ENCODE measurements at places on chromosomes 6 and 20.

DNA sequence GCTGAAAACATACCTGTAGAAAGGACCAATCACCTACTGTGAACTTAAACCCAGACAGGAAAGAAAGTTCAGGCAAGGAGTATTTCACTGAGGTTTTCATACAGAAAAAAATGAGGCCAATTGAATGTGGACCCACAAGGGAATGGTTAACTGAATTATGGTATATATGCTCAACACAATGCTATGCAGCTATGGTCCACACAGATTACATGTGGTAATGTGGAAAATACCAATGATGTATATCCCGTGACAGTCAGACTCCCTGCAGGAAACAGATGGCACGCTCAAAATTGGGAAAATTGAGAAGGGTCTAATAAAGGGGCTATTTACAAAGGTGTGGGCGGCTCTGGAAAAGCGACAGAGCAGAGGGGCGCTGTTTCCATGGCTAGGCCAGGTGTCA is 47.1 kb upstream of the PIM1 start:
- no peak for DNase-seq

DNA sequence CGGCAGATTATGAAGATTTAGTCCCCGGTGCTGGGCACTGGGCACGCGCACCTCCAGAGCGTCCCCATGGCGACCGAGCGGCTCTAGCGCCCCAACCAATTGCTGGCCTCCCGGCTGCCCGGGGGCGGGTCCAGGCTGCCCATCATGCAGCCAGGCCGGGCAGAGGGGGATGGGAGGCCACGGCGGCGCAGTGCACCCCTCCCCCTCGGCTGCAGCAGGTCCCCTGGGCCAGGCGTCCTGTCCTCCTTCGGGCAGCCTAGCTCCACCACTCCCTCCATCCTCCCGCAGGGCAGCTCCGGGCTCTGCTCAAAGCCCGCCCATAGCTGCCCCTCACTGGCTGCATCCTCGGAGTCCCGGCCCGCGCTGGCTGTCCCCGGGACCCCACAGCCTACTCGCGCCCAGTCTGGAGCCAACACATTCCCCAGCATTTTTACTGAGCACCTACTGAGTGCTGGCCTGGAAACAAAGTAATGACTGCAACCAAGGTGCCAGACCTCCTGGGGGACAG is 99.4 kb downstream of the ASXL1 start:
- no peak for DNase-seq

DNA sequence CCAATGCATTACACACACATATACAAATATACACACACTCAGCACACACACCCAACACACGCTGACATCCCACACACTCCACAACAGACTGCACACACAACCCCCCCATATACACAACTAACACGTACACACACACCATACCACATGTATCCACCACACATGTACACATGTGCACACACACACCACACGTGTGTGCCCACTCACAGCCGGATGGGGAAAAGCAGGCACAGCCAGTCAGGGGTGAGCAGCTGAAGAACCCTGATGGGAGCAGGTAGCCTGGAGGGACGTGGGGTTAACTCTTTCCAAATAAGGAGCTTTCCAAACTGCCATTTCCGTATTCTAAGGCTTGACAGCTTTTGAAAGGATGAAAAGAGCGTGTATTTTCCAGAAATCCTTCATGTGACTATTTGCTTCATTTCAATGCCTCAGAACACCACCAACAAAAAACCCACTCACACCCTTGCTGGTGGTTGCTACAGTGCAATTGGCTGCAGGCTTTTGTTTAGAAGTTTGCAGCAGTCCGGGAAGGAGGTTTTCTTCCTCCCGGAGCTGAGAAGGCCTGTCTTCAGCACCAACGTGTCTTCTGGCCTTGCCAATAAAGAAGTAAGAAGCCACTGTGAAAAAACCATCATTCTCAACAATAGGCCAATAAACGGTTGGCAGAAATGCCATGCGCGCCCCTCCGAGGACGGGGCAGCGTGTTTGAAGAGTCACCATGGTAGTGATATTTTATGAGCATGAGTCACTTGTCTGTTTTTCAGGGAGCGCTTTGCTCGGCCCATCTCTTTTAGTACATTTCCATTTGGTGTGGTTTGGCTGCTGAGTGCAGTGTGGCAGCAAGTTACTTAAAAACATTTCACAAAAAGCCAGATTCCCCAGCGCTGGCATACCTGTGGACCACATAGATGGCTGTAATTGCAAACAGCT is 131.3 kb upstream of the GMDS start:
- DNase-seq: no peak

- DNase-seq: no peak
Observed at GRCh38 chr6:121520337-121521163, 85.1 kb downstream of the GJA1 start.
